NCI-H1092 treated with DMSO at 0.1 percent for 48 hours (cell line): ENCODE measurements at places on chromosomes 7 and 10.

- DNase-seq: no peak
Observed at GRCh38 chr7:52639126-52639525, 396.3 kb upstream of the POM121L12 start.

GRCh38 chr7:120966961-120967360, 16.4 kb downstream of the ING3 start:
- DNase-seq: no peak

DNA sequence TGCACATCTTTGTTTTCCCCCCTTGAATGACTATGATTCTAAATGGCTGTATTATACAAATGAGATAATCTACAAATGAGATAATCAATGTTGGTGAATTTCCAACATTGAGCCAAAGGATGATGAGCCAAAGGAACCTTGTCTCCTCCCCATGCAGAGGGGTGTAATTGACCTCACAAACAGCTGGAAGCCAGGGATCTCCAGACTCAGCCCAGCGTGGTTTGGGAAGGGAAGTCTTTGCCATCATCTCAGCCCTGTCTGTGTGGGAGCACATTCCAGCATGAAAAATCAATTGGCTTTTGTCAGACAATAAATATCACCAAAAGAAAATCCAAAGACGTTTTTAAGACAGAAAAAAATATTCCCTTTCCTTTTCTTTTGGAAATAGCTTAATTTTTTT, 271.5 kb upstream of the AOAH start:
- DNase-seq: no peak

DNA sequence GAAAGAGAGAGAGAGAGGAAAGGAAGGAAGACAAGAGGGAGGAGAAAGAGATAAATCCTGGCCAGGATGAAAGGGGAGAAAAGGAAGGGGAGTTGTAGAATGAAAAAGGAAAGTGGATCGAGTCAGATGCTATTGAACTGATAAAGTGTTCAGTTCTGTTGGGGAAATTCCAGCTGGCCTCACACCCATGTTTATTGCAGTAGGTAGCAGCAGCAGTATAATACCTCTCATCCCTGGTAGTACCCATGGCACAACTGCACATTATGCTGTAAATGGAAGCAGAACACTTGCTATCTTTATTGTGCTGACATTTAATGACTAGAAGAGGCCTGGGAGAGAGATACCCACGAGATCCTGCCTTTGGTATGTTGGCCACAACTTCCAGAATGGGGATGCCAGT, 178.1 kb downstream of the EVX1 start:
- DNase-seq: no peak

GRCh38 chr7:121847041-121847440, 25.9 kb upstream of the PTPRZ1 start:
- DNase-seq: no peak

GRCh38 chr7:41817386-41817785, 114.5 kb upstream of the INHBA start:
- no peak for DNase-seq

- no peak for DNase-seq
Observed at GRCh38 chr7:6317797-6318438, 45.5 kb upstream of the CYTH3 start.

GRCh38 chr7:84248843-84249242, 54.3 kb upstream of the SEMA3A start:
- DNase-seq: no peak

DNA sequence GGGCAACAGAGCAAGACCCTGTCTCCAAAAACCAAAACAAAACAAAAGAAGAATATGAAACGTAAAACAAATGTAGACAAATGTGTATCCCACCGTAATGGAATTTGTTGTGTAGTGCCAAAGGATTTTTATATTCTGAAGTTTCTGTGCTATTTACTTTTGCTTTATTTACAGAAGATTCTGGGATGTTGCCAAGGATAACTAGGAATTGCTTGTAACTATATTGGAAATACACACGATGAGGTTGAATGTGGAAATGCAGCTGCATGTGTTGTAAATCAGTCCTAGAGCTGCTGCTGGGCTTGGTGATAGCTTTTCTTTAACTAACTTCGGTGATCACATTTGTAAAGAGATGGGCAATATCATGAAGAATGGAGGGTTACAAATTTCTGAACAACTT, 39.5 kb downstream of the GALNT17 start:
- DNase-seq: no peak

GRCh38 chr10:21497177-21497807, 28.2 kb downstream of the SKIDA1 start:
- peak; percentile 76 for DNase-seq

DNA sequence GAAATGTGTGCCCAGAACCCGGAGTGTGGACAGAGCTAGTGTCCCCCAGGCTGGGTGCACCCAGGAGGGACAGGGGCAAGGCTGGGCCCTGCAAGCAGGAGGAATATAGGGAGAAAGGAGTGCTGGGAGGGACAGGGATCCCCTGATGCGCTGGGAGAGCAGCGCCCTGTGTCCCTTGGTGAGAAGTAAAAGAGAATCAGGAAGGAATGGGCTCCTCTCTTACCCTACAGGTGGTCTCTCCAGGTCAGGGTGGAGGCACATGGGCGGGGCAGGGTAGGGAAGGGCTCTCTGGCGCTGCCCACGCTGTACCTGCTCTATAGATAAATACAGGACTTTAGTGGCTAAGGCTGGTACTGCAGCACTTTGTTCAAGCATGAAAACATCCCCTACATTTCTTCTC, 753.8 kb downstream of the GRID1 start:
- no peak for DNase-seq
